Myocyte (in vitro differentiated cells): ENCODE measurements at places on chromosomes 12 and 14.
A peak's percentile ranks its signal among the peaks of the same experiment; 100 is the strongest.

DNA sequence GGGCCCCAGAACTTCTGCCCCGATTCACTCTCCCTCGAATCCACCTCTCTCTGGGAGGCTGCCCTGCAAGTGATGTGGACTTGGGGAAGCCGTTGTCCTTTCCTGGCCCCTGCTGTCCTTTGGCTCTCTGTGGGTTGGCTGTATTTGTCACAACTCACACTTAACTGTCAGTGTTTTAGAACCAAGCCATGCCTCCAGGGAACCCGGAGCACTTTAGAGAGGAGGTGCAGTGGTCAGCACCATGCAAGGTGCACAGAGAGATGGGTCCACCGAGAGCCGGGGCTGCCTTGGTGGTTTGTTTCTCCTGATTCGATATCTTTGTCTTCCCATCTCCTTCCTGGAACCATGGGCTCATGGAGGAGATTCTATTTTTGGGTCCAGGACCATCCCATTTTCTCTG is 129.5 kb upstream of the RTL1 start:
- DNase-seq: no peak

- no peak for DNase-seq
Observed at GRCh38 chr12:65673156-65673690, 151.1 kb upstream of the HMGA2 start.

DNA sequence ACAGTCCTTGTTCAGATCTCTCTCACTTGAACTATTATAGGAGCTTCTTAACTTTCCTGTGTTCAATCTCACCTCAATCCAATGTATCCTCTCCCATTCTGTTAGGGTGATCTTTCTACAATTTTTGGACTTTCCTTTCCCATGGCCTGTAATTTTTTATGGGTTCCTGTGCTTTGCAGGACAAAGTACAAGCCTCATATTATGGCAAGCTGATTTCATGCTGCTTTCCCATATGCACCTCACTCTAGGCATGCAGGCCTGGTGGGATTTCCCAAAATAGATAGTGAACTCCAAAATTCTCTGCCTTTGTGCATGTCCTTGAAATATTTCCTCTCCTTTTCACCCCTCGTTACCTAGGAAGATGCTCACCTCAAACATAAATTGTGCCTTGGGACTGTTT is 499.4 kb downstream of the NAV3 start:
- DNase-seq: no peak

- no peak for DNase-seq
Observed at GRCh38 chr12:92861381-92861780, 67.7 kb downstream of the EEA1 start.

DNA sequence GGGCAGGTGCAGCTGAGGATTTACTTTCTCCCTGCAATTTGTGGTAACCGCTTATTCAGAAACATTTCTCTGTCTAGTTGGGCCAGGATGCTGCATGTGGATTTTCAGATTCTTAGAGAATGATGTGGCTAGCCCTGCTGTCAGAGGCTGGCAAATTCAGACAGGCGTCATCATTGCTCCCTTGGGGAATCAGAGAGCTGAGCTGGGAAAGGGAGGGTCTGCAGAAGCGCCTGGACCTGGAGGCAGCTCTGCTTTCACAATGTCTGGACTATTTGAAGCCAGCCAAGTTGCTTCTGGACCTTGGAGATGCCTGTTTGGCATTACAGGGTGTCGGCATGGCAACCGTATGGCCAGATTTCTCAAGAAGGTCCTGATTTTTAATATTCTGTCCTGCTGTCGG is 3.4 kb downstream of the GALNT16 start:
- DNase-seq: peak; percentile 97

DNA sequence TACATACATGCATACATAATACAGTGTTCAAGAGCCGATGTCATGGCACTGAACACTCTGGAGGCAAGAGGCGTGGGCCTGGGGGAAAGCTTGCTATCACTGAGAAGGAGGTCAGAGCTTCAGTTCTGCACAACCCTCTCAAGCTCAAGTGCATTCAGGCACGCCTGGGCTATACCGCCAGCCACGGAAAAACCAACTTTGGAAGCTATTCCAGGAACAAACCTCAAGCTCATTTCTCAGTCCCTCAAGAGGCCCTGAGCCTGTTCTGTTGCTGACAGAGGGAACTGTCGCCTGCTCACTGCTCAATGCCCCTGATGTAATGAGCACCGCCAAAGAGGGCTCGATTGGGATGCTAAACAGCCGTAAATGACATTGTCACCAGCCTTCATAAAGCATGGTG is 9.2 kb downstream of the NOS1 start:
- DNase-seq: no peak
